ENCODE measurements at places on chromosomes 5 and 9.

GRCh38 chr5:93658044-93658443 is 75.0 kb downstream of the NR2F1 start:
- no peak for DNase-seq

GRCh38 chr5:43171926-43172325 is 20.1 kb upstream of the NIM1K start:
- peak; percentile 45 for DNase-seq

- no peak for DNase-seq
These were observed 84.7 kb upstream of the TNFAIP8 start for GRCh38 chr5:119270960-119271757.

DNA sequence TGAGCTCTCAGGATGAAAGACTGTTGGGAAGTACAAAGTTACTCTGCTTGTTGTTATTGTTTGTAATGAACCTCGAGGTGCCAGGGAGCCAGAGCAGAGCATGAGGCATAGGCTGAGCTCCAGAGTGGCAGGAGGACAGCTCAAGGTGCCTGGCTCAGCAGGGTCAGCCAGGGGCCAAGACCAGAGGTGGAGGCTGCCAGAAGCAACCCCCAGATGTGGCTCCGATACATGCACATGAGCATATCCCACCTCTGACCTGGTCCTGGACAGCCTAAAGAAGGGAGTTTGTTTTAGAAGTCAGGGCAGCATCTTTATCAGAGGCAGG is 105.6 kb downstream of the PSD2 start:
- no peak for DNase-seq

DNA sequence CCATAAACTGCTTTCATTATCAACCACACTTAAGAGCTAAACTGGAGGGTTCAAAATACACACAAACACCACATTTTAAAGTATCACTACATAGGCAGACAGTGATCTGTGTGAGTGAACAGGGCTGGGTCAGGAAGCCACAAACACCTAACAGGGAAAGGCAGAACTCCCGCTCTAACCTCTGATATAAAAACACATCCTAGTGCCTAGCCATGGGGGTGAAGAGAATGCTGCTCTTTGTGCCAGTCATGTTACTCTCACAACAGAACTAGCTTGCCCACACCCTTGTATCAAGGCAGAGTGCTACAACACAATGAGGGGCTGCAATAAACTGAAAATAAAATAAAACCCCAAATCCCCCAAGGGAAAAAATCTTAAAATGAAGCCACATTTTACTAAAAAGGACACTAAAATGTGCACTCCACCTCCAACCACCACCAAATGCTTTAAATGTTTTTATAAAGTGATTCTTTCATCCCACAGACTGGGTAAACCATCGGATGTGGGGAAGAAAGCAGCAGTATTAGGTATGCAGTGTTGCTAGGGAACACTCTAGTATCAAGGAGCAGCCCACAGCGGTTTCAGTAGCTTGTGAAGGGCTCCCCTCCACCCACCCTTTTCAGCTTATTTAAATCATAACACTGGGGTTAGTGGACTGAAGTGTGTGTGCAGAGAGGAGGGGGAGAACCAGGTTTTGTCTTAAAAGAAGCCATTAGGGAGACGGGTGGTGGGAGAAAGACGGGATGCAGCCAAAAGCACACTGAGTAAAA is 64.5 kb downstream of the TMEM161B start:
- DNase-seq = no peak

- no peak for DNase-seq
These were observed 81.0 kb downstream of the WWC1 start for GRCh38 chr5:168372356-168372946.

- no peak for DNase-seq
These were observed 167.7 kb upstream of the MPDZ start for GRCh38 chr9:13446938-13447842.

DNA sequence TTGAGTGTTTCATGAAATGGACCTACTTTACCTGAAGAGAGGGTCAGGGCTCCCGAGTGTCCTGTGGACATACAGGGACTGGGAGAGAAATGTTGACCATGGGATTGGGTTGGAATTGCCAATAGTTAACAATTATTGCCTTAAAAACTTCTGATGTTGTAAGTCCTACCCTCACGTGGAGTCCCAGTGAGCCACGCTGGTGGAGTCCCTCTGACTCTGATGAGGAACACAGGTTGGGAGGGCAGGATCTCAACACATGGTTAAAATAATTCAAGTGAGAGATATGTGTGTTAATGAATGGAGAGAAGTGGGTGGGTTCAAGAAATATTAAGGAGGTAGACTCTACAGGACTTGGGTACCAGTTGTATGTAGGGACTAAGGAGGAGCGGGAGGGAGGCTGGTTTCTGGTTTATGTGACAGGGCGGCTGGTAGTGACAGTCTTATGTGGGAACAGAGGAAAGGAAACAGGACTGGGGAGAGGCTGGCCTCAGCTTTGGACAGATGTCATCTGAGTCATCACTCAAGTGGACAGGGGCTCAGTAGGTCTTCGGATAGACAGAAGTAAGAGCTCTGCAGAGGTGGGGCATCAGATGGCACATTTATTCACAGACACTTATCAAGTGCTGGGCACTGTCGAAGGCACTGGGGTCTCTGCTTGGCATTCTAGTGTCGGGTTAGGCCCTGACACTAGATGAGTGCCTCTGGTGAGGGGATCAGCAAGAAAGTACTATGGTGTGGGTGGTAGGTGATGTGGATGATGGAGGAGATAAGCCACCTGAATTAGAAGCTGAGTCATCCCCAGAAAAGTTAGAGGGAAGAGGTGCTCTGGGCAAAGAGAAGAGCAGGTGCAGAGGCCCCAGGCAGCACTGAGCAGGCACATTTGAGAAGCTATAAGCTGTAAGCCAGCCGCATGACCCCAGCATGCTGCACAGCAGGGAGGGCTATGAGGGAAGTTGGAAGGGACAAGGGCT is 27.2 kb downstream of the MAML1 start:
- peak; percentile 66 for DNase-seq

Measured in MV-4-11 (cell line).